ENCODE measurements at places on chromosomes 16 and 17.

- DNase-seq, result no peak
Observed at GRCh38 chr17:80005360-80006338, 30.0 kb downstream of the TBC1D16 start.

GRCh38 chr17:71284032-71284755 is 836.6 kb upstream of the SOX9 start:
- no peak for DNase-seq

GRCh38 chr17:82939621-82940135 is 99.9 kb upstream of the ZNF750 start:
- DNase-seq, result peak; percentile 39

DNA sequence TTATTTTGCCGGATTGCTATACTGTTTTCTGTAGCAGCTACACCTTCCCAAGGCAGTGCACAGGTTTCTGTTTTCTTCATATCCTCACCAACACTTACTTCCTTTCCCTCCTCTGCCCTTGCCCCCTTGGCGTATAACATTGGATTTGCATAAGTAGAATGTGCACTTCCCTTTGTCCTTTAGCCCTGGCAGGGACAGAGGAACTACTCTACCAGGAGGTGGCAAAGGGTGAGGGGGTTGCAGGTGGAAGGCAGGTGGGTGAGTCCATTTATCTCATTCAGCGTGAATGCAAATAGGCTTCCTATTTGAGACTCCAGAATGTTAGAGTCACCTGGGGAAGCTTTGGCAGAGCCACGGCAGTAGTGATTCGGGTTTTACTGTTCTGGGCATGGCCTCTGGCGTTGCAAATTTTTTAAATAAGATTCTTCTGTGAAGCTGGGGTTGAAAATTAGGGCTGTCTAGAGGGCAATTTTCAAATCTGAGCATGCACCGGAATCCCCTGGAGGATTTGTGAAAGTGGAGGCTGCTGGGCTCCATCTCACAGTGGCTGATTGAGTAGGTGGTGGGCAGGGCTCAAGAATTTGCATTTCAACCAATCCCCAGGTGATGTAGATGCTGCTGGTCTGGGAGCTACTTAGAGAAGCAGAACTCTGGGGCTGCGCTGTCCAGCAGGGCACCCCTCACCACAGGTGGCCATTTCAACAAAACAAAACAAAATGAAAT is 84.7 kb downstream of the PLCG2 start:
- DNase-seq, result no peak

GRCh38 chr16:17375461-17376304 is 95.1 kb downstream of the XYLT1 start:
- no peak for DNase-seq

GRCh38 chr16:71296584-71297340 is 7.6 kb upstream of the CMTR2 start:
- DNase-seq, result no peak

GRCh38 chr16:58339452-58339981 is 44.7 kb upstream of the PRSS54 start:
- no peak for DNase-seq

DNA sequence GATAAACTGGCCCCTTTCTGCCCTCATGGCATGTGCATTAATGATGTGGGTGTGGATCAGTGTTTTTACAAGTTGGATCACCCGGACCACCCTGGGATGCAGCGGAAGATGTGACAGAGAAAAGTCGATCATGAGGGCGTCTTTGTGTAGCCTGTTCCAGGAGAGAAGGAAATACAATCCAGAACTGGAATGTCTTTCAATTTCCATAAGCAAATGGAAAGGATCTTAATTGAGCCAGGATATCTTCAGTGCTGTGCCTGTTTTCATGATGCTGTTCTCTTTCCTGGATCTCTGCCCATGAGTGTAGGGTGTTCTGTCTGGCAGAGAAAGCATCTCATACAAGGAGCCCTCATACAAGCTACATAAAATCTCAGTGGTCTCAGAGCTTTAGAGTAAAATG is 481.4 kb downstream of the XYLT1 start:
- DNase-seq, result no peak

GRCh38 chr16:678858-679813 is 1.1 kb upstream of the STUB1 start:
- DNase-seq, result peak; percentile 77

GRCh38 chr16:85394456-85395206 is 218.5 kb upstream of the GSE1 start:
- no peak for DNase-seq

- DNase-seq, result no peak
Observed at GRCh38 chr17:72338847-72339790, 218.3 kb downstream of the SOX9 start.

- DNase-seq, result no peak
Observed at GRCh38 chr17:69950701-69951418, 124.2 kb upstream of the KCNJ16 start.

DNA sequence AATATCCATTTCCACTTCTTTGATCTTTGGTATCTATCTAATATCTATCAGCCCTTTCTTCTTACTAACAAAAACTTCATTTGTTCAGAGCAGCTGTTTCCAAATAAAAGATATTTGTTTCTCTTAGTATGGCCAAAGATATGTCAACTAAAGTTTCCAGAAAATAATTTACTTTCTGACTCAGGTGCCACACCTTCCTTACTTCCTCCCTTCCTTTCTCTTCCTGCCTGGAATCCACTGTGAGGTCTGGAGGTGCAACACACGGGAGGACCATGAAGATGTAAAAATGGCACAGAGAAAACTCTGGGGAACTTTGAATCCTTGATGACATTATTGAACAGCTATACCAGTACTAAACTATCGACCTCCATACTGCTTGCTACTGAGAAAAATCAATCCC is 14.0 kb downstream of the MED13 start:
- no peak for DNase-seq

DNA sequence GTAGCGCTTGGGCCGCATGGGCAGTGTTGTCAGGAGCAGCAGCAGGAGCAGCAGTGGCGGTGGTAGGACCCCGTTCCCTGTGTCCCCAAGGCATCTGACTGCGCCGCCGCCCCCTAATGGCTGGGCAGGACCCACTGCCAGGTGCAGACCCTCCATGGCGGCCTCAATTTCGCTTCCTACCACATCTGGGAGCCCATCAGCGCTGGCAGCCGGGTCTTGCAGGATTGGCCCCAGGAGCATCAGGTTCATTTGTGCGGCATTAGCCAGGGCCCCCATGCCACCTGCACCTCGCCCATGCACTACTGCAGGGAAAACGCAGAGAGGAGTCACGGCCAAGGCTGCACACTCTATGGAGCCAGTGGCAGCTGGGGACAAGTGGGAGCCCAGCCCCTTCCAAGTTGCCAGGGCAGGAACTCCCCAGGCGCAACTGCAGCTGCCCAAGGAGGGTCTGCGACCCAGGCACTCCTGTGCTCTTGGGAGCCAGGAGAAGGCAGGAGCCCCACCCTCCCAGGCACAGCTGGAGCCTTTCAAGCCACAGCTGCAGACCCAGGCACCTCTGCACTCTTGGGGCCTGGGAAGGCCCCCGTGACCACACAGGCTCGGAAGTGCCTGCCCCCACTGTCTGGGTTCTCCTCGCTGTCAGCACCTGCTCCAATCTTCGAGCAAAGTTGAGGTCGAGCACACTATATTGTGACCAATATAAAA is 594.2 kb downstream of the KCNJ18 start:
- no peak for DNase-seq

GRCh38 chr17:19342611-19343255 is 19.8 kb downstream of the B9D1 start:
- DNase-seq, result no peak

DNA sequence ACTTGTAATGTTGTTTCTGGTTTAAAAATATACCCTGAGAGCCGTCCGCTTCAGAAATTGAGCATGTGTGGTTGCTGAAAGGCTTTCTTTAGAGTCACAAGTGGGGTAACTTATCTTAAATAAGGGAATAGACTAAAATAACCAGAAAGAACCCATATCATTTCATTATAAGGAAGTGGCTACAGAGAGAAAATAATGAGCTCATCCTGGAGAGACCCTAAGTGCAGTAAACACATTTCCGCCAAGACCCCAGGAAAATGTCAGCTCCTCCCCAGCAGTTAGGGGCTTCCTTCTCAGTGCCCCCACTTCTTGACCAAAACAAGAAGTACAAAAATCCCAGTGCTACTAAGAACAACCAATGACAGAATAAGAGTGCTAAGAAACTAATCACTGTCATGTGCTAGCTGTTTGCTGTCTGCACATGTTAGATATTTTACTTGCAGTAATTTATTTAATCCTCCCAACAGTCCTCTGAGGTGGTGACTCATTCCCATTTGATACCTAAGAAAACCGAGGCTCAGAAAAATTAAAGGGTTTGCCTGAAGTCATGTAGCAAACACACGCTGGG is 83.5 kb downstream of the CDYL2 start:
- no peak for DNase-seq

- no peak for DNase-seq
Observed at GRCh38 chr17:76558198-76559095, 18.6 kb downstream of the PRCD start.

- DNase-seq, result peak; percentile 60
Observed at GRCh38 chr16:168424-168823, 2.6 kb downstream of the HBM start.

GRCh38 chr16:59370717-59371116 is 636.6 kb upstream of the GOT2 start:
- no peak for DNase-seq

DNA sequence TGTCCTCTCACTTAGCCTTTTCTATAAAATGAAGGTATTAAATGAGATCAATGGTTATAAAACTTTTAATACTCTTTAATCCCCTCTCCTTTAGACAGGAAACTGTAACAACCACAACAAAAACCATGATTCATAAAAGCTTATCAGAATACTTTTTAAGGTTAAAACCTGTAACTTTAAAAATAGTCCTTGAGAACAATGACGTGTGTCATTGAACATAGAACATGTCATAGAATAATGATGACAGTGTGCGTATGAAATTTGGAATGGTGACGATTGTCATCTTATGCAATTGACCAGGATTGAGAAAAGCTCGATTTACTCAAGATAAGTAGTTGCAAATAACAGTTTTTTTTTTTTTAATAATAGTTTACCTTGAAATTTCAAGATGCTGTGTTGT is 94.1 kb downstream of the PLCG2 start:
- DNase-seq, result no peak

DNA sequence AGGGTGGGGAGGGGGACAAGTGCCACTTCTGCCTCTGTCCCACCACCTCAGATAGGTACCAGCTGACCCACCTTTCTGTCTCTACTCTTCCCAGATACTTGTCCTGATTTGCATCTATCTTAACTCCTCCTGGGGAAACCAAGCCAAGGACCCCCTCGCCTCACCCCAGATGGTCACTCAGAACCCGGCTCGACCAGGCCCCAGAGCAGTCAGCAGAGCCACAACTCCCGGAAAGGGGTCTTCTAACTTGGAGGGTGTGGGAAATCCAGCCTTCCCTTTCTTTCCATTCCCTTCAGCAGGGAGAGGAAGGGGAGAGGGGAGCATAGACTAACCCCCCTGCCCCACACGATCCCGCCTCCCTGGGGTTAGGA is 1.9 kb downstream of the CAVIN1 start:
- DNase-seq, result no peak

- DNase-seq, result no peak
Observed at GRCh38 chr16:83932955-83933673, 19.9 kb upstream of the OSGIN1 start.

GRCh38 chr16:65658349-65658748 is 536.5 kb upstream of the CDH11 start:
- DNase-seq, result peak; percentile 23

GRCh38 chr17:34067011-34067410 is 188.1 kb upstream of the CCL2 start:
- DNase-seq, result peak; percentile 62

- peak; percentile 68 for DNase-seq
Observed at GRCh38 chr17:44533533-44534246, 23.6 kb upstream of the FZD2 start.

DNA sequence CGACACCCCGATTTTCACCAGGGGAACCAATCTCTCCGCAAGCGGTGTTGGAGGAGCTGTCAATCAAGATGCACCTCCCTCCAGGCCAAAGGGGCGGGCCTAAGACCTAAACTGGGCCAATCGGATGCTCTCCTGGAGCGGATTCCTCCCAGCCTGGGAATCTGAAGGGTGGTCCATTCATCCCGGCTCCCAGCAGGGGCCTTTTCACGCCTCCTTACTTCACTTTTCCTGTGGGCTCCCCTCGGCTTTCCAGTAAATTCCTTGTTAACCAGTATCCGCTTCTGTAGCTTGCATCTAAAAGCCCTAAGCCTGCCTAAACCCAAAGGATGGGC is 17.1 kb downstream of the C16orf74 start:
- DNase-seq, result no peak

DNA sequence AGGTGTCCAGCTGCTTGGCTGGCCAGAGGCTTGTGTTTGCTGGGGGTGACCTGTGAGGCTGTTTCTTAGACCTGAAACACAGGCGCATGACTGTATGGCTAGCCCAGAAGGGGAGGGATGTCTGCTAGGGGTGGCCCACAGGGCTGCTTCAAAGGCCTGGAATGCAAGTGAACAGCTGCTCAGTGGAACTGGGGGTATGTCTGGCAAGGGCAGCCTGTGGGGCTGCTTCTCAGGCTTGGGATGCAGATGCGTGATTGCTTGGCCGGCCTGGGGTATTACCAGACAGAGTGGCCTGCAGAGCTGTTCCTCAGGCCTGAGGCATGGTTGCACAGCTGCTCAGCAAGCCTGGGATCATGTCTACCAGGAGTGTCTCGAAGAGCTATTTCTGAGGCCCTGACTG is 20.5 kb downstream of the TANC2 start:
- DNase-seq, result no peak

DNA sequence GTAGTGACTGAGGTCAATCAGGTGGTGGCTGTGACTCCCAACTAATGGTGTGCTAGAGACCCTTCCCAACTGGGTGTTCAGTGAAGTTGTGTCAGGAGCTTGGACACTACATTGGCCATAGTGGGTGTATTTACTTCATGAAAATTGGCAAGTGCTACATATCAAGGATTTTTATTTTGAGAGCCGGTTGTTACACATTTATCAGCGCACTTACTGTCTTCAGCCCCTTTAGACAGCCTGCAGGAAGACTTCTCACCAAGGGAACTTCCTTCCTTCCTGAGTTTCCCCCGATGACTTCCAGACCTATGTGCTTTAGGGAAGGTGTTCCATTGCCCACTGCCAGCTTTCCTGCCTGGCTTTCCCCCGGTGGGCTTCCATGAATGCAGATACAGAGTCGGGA is 261.2 kb downstream of the CBLN1 start:
- no peak for DNase-seq

GRCh38 chr17:50947782-50948543 is 81.8 kb upstream of the TOB1 start:
- peak; percentile 61 for DNase-seq

- peak; percentile 17 for DNase-seq
Observed at GRCh38 chr16:12539185-12539929, 264.3 kb downstream of the CPPED1 start.

GRCh38 chr17:63555500-63556156 is 5.4 kb downstream of the DCAF7 start:
- no peak for DNase-seq

- DNase-seq, result no peak
Observed at GRCh38 chr16:24534620-24535019, 4.7 kb upstream of the RBBP6 start.

- DNase-seq, result no peak
Observed at GRCh38 chr17:35344262-35344661, 29.2 kb downstream of the SLFN11 start.

GRCh38 chr16:59696495-59696894 is 962.4 kb upstream of the GOT2 start:
- no peak for DNase-seq

Measured in NCI-H2029 (cell line).